ENCODE measurements at places on chromosomes 6 and 20.

DNA sequence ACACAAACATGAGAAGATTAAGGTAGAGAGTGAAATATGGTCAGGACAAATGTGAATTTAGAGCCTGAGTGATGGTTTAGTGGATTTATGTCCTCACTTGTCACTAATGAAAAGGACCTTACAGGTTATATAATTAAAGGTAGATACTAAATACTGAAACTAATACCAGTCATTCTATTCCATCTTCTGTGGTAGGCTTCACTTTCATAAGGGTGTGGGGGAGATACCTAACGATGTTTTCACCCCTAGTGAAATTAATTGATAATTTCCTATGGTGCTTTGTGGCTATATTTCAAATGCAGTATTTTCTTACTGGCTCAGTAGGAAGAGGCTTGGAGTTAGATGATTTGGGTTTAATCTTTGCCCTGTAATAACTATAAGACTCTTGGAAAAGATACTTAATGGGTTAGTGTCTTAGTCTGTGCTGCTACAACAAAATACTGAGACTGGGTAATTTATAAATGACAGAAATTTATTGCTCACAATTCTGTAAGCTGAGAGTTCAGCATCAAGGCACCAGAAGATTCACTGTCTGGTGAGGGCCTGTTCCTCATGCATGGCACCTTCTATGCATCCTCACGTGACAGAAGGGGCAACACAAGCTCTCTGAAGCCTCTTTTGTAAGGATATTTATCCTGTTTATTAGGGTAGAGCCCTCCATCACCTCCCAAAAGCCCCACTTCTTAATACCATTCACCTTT lies 21.3 kb downstream of the RNF217 start:
- no peak for DNase-seq

DNA sequence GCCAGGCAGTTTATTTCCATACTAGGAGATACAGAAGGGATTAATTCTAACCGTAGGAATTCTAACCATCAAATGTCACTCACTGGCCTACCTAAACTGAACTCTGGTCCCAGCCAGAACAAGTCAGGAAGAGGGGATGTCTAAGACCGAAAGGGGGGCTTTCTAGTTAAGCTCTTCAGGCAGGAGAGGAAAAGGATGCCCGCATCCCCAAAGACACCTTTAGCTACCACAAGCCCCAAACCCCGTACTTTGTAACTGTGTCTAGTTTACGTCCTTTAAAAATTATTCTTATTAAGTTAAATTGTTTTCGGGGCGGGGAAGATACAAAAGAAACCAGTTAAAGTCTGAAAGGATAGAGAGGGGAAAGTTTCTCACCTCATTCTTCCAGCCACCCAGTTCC lies 1.2 kb upstream of the ZNF76 start:
- DNase-seq, result no peak

DNA sequence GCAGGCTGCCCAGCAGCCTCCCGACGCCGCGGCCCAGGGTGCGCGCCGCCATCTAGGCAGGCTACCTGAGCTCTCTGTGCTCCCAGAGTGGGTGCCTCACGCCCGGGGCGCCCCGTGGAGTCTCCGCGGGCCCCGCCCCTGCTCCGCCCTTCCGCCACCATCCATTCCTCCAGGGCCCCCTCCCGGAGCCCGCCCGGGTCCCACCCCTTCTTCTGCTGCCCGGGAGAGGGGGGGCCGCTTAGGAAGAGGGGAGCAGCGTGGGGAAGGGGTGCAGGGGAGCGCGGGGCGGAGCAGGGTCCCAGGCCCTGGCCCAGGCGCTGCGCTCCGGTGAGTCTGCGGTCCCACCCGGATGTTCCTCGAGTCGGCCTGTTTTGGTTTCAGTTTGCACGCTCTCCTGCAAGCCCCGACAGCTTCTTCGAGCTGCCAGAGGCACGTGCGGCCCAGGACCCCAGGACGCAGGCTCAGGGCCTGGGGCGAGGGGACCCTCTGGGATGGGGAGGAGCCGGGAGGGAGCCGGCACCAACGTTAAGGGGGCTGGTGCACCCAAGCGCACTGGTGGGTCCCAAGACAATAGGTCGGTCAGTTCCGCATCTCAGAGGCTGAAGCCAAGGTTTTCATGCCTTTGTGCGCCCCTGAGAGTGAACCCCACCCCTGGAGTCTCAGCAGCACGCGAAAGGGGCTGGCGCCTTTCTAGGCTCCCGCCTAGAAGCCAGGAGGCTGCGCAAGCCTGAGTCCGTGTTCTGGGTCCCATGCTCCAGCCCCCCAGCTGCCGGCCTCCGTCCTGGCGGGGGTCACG lies at the start of gene ACSS1:
ACSS1 (minus strand) TSS at position 89 of the 796 bp plus-strand sequence; CDS start at position 52, 37 bp downstream.
- peak; percentile 79 for DNase-seq

DNA sequence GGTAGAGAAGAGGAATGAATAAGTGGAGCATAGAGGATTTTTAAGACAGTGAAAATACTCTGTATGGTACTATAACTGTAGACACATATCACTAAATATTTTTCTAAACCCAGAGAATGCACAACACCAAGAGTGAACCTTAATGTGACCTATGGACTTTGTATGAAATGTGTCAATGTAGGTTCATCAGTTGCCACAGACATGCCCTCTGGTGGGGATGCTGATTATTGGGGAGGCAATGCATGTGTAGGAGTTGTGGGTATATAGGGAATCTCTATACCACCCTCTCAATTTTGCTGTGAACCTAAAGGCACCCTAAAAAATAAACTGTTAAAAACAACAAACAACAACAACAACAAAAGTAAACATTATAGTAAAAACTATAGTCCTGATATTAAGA lies 293.7 kb downstream of the RNF144B start:
- DNase-seq, result no peak

- DNase-seq, result no peak
Measured at GRCh38 chr6:14533446-14533845, 415.9 kb downstream of the CD83 start.

- DNase-seq, result no peak
Measured at GRCh38 chr6:81821449-81821848, 69.0 kb upstream of the TENT5A start.

DNA sequence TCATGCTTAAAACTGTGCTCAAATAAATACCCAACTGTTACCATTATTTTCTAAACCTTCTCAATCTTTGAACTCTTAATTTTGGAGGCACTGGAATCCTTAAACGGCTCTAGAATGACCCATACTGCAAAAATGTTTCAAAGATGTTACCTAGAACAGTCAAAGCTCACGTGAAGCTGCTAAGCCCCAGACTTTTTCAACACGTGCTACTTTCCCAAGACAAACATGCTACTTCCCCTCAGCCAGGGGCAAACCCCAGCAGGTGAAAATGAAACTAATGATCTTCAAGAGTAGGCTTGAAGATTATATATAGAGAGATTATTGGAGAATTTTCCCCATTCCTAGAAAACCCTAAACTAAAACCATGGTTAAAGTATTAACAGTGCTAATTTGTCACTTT lies 28.1 kb downstream of the HUS1B start:
- no peak for DNase-seq

DNA sequence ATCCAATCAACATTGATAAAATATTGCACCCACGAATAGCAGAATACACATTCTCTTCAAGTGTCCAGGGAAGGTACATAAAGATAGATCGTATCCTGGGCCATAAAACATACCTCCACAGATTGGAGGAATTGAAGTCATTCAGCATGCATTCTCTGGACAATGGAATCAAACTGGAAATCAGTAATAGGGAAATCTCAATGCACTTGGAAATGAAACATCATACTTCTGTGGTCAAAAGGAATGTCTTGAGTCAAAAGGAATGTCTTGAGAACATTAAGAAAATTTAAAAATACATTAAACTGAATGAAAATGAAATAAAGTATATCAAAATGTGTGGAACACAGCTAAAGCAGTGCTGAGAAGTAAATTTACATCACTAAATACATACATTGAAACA lies 138.8 kb downstream of the TFAP2A start:
- no peak for DNase-seq

GRCh38 chr6:46628498-46628897 lies 24.1 kb downstream of the CYP39A1 start:
- DNase-seq, result no peak

GRCh38 chr6:104003803-104004516 lies 855.8 kb downstream of the HACE1 start:
- no peak for DNase-seq

DNA sequence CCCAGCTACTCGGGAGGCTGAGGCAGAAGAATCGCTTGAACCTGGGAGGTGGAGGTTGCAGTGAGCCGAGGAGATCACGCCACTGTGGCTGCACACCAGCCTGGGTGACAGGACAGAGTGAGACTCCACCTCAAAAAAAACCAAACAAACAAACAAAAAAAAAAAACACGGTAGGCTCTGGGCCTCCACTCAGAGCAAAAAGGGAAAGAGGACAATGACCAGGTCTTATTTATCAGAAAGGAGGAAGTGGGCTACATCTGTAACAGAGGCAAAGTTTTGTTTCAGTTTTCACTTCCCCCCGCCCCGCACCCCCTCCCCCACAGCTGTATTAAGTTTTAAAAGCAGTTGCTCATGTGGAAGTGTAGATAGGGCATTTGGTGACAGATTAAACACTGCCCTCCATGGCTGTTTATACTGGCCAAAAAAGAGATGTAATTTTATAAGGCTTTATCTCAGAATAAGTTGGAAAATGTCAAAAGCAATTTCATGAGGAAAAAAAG lies 114.6 kb downstream of the RCAN2 start:
- no peak for DNase-seq

DNA sequence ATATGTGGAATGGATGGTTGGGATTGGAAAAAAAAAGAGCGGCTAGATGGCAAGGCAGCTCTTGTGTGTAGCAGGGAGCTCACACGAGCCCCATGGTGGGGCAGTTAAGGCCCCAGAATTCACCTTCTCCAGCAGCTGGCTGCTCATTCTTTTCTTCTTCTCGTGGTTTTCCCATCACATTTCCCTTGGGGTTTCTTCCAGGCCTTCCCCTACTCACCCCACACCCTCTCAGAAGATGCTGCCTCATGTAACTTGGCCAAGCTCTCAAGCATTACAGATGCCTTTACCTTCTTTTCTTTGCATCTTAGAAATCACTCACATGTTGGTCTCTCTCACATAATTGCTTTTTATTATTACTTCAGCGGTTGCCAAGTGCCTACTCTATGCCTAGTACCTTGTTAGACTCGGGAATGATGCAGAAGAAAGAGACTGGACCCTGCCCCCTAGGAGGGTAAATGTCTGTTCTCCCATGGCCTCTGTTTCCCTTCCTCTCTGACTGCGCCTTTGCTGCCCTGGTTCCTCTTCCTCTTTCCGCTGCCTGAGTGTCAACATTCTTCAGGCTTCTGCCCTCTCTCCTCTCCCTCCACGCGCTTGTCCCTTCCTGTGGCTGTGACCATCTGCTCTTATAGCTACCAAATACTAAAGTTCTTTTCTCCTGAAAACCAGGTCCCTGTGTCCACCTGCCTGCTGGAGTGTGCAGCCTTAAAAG lies 28.6 kb downstream of the PPARD start:
- DNase-seq, result no peak

DNA sequence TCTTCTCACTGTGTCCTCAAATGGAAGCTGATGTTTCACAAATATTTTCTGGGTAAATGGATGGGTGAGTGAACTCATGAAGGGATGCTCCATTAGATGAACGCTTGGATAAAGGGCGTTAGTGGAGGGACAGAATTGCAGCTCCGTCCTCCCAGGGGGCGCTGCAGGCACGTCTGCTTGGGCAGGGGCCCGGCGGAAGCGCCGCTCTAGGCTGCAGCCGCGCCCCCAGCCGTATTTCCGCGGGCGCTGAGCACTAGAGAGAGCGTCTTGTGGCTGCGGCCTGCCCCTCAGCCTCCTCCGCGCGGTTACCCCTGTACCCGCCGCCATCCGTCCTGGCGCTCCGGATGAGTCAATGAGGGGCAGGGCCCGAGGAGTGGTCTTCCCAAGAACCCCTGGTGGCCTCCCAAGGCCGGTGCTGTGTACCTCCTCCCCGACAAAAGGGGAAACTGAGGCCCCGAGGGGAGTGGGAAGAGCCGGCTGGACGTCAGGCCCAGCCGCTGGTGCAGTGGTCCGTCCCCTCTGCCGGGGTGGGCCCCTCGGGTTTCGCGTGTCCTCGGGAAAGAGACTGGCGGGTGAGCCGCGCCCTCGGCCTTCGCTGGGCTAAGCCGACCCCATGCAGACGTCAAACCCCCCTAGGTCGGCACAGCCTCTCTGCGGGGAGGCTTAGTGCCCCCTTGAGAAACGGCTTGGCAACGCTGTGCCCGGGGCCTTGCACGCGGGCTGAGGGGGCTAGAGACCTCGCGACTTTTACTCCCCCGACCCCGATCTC lies 11.5 kb upstream of the SNHG17 start:
- peak; percentile 90 for DNase-seq

GRCh38 chr6:131210469-131210868 lies 75.2 kb downstream of the AKAP7 start:
- DNase-seq, result no peak

DNA sequence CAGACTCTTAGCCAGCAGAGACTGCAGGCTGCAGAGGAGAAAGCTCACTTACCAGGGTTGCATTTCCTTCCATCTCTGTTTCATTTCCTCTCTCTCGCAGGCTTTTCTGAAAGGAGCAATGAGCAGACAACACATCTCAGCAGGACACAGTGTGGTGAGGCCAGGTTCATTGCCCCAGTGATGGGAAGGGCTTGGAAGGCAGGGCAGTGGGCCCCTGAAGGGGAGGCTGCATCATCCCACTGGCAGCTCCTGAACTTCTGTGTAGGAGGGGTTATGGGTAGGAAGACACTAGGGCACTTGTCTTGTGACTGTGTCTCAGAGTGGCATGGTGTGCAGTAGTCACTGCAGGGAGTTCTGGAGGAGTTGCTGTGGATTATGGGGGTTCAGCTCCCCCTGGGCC lies 246.8 kb downstream of the QKI start:
- DNase-seq, result no peak

- DNase-seq, result no peak
Measured at GRCh38 chr6:34949636-34950035, 60.6 kb downstream of the ANKS1A start.

GRCh38 chr20:56285496-56285895 lies 37.0 kb downstream of the MC3R start:
- no peak for DNase-seq

GRCh38 chr6:134123666-134124208 lies 71.3 kb upstream of the SLC2A12 start:
- no peak for DNase-seq

- DNase-seq, result no peak
Measured at GRCh38 chr20:33477386-33478234, 12.3 kb upstream of the CBFA2T2 start.

GRCh38 chr6:70819646-70820045 lies 137.2 kb downstream of the B3GAT2 start:
- DNase-seq, result no peak

DNA sequence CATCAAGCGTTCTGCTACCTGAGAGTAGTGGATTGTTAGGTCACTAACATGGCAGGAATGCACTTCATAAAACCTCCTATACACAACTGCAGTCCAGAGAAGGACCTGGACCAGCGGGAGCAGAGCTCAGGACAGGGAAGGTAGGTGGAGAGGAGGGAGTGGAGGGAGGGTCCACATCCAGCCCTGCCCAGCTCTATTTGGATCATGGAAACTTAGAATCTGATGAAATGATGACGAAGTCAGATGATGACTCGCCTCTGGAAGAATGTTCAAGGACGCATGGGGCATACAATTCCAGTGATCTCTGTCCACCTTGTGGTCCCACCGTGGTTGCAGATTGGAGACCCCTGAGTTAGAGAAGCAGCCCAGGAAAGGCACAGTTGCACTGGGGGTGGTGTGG lies 68.8 kb downstream of the CLIC5 start:
- DNase-seq, result no peak

- DNase-seq, result no peak
Measured at GRCh38 chr6:116763906-116764628, 1.5 kb downstream of the FAM162B start.
